Activated naive CD4-positive, alpha-beta T cell (primary cell): ENCODE measurements at places on chromosomes 2 and 18.

GRCh38 chr2:39515897-39516346 is 78.8 kb upstream of the MAP4K3 start:
- no peak for DNase-seq

- DNase-seq: no peak
Observed at GRCh38 chr2:96164459-96165184, 19.4 kb upstream of the DUSP2 start.

DNA sequence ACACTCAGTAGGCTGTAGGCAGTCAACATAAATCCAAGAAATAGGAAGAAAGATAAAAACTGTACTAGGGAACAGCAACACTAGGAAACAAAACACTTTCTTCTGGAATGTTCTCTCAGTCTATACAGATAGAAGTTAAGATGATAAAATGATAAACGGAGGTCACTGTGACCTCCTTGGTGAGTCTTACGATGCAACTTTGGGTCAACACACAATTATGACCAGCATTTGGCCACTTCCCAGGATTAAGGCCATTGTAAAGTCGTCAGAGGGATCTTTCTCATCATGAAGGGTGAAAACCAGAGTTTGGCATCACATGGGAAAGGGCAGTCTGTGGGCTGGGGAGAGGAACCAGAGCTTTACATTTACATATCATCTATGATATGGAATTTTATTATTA is 33.4 kb downstream of the LAMA3 start:
- no peak for DNase-seq

DNA sequence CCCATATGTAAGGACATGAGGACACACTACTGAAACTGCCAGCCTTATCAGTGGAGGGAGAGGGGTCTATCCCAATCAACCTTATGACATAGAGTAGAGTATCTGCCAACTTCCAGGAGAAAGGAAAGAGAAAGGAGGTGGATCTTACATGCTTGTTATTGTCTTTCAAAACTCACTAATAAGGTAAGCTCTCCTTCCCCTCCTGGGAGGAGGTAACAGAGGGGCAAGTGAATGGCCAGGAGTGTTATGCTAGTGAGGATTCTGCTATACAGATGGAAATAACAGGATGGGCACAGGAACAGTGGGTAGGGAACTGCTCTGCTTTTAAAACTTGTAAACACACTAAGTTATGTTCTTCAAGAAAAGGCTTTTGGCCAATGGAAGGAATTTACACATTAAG is 1020.1 kb downstream of the TDRD15 start:
- no peak for DNase-seq

DNA sequence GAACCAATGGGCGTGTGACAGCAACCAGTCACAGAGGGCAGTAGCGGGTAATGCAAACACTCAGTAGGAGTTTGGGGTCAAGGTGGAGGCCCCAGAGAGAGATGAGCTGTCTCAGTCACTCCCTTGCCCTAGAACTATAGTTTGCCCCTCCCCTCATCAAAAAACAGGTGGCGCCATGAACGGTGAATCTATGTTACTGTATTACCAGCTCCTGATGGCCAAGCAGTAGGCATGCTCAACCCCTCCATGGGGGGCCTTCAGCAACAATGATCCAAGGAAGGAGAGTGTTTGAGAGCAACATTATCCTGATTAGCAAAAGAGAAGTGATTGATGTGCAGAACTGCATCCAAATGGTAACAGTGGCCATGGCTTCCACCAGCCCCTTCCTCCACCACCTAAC is 30.4 kb downstream of the TRABD2A start:
- DNase-seq: no peak

GRCh38 chr18:52950155-52950554 is 610.2 kb downstream of the DCC start:
- no peak for DNase-seq

GRCh38 chr18:66623821-66624220 is 19.9 kb upstream of the CDH19 start:
- DNase-seq: no peak

GRCh38 chr2:222193328-222193983 is 105.3 kb downstream of the PAX3 start:
- DNase-seq: no peak
